ENCODE measurements at places on chromosomes 4 and X. TPM values are rescaled to one million over a fixed set of nuclear protein-coding genes. Genes with fewer than 3 reads are reported as not detected.

DNA sequence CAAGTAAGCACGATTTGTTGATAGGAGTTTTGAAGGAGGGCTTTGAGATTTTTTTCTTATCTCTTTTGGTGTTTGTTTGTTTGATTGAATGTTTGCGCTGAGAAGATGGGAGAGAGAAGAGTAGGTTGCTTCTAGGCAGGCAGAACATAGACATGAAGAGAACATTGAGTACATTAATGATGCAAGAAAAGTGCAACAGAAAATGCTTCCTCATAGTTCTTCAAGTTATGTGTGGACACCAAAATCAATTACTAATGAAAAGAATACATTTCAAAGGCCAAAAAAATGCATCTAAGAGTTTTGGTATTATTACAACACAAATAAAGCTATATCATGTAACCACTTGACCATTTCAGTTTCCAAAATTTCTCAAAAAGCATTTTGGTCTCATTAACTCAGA is 191.0 kb upstream of the PPARGC1A start:
- no peak for DNase-seq

DNA sequence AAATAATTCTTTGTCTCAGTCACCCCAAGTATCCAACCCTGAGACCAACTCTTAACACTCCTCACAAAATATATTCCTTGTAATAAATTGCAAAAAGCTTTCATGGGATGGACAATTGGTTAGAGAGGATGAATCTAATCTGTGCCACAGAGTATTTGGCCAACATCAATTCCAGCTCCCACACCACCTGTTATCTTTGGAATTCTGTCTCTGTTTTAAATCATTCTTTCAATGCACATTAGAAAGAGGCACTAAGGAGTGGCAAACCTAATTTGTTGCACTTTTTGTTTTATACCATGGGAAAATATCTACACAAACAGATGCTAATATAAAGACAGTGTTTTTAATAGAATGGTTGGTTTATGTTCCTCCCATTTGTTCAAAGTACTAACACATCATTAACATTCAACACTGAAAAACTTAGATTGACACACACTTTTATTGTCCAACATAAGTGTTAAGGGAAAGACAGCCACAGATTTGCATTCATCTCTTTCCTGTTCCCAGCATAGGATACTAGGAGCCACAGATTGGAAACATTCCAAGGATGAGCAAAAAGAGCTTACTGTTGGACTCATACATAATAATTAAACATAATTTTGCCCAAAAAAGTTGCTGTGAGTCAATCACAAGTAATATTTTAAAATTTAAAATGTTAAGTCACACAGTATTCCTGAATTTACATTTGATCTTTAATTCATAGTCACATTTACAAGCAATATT is 116.4 kb downstream of the PPA2 start:
- DNase-seq: no peak

GRCh38 chrX:8841911-8842310 is 40.7 kb upstream of the FAM9A start:
- no peak for DNase-seq

DNA sequence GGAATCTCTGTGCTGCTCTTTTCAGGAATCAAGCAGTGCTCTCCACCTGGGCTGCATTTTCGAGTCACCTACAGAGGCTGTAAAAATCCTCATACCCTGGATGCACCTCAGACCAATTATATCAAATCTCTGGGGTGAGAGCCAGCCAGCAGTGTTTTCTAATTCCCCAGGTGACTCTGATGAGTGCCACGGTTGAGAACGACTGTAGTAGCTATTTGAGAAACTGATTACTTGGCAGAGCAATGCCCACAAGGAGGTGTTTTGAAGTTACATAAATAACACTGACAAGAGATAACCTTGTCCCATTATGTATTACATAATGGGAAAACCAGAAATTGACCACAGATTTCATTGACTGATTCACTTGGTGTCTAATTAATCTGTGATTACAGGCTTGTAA is 46.8 kb downstream of the CLCN4 start:
- DNase-seq: no peak

Gene MAGEC3
- not detected for total RNA-seq

Gene BOD1L1
- 32.7 TPM for total RNA-seq

Gene GPAT3
- 1.8 TPM for total RNA-seq

Gene ETDB
- total RNA-seq: not detected

All from H9 (cell line).